ENCODE measurements at places on chromosomes 3 and 15. TPM values are rescaled to one million over a fixed set of nuclear protein-coding genes. Genes with fewer than 3 reads are reported as not detected.

DNA sequence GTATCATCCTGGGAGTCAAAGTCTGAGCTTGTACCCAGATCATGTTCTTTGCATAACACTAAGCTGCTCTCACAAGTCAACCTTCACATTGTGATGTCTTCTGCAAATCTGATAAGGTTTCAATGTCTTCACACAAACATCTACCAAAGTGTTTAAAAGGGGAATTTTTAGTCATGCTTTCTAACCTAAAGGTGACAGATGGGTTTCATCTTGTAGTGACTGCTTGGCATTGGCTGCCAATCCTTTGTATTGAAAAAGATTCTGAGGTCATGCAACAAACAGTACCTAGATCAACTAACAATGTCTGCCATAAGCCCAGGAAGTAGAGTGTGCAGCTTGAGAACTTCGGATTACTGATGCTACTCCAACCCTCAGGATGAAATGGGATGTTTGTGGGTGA lies 43.6 kb upstream of the DIPK2A start:
- DNase-seq: no peak
- H3K27me3 ChIP-seq: no peaks in the 10 kb centered on the region
- peaks cover 3% of the 10 kb centered on the region for H3K36me3 ChIP-seq
- no peak overlapping the region for H3K27ac ChIP-seq

- peaks cover 35% of the 10 kb centered on the region for H3K36me3 ChIP-seq
- peak overlapping the region; percentile 58 for H3K27ac ChIP-seq
- no peaks in the 10 kb centered on the region for H3K27me3 ChIP-seq
- H3K4me1 ChIP-seq: peaks cover 49% of the 10 kb centered on the region
- H3K4me3 ChIP-seq: no peak overlapping the region
- DNase-seq: no peak
Measured at GRCh38 chr3:101861789-101862415, 12.6 kb downstream of the NFKBIZ start.

DNA sequence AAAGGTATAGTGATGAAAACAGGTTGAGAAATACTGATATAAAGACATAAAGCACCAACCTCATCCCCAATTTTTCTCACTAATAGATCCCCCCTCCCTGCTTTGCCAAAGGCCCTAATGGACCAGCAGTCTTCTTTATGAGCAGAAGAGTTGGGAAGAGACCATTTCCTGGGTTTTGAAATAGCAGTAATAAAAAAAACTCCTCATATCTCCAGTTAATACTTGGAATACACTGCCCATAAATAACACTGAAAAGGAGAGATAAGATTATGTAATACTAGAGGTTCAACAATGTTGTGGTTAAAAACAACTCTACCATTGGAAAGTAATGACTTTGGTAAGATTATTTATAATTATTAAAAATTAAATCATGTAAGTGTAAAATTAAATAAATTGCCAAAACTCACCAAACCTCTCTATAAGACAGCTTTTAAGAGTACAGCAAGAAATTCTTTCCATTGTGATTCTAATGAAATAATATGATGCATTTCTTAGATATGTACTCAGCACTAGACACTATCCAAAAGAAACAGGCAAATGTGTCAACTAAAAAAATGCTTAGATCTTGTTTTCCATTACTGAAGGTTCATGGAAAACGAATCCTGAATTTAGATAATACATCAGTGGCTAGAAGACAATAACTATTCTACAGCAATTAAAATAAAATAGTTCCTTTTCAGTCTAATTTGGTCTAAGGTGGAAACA lies 88.2 kb downstream of the FAIM start:
- no peaks in the 10 kb centered on the region for H3K27me3 ChIP-seq
- no peak for DNase-seq
- no peaks in the 10 kb centered on the region for H3K4me1 ChIP-seq
- no peak overlapping the region for H3K4me3 ChIP-seq

GRCh38 chr3:43503067-43503728 lies 118.6 kb downstream of the ANO10 start:
- peak; percentile 9 for DNase-seq
- H3K27me3 ChIP-seq: no peaks in the 10 kb centered on the region
- no peaks in the 10 kb centered on the region for H3K36me3 ChIP-seq
- no peak overlapping the region for H3K27ac ChIP-seq

GRCh38 chr3:122392868-122393844 lies 9.2 kb downstream of the FAM162A start:
- H3K27ac ChIP-seq: no peak overlapping the region
- DNase-seq: peak; percentile 46
- H3K4me1 ChIP-seq: peaks cover 13% of the 10 kb centered on the region
- H3K36me3 ChIP-seq: no peaks in the 10 kb centered on the region
- no peak overlapping the region for H3K4me3 ChIP-seq

GRCh38 chr3:31762888-31763351 lies 218.1 kb downstream of the OSBPL10 start:
- no peaks in the 10 kb centered on the region for H3K27me3 ChIP-seq
- H3K36me3 ChIP-seq: peaks cover 4% of the 10 kb centered on the region
- H3K27ac ChIP-seq: no peak overlapping the region
- no peak overlapping the region for H3K4me3 ChIP-seq
- no peak for DNase-seq

- no peaks in the 10 kb centered on the region for H3K27me3 ChIP-seq
- no peaks in the 10 kb centered on the region for H3K36me3 ChIP-seq
- H3K27ac ChIP-seq: peak overlapping the region; percentile 9
- peaks cover 58% of the 10 kb centered on the region for H3K4me1 ChIP-seq
Measured at GRCh38 chr15:52448011-52448890, 80.4 kb downstream of the MYO5A start.

- H3K36me3 ChIP-seq: no peaks in the 10 kb centered on the region
- peaks cover 45% of the 10 kb centered on the region for H3K27me3 ChIP-seq
- no peak for DNase-seq
- H3K4me3 ChIP-seq: no peak overlapping the region
- H3K4me1 ChIP-seq: peaks cover 17% of the 10 kb centered on the region
- H3K27ac ChIP-seq: no peak overlapping the region
Measured at GRCh38 chr15:82064824-82065223, 19.0 kb upstream of the MEX3B start.

DNA sequence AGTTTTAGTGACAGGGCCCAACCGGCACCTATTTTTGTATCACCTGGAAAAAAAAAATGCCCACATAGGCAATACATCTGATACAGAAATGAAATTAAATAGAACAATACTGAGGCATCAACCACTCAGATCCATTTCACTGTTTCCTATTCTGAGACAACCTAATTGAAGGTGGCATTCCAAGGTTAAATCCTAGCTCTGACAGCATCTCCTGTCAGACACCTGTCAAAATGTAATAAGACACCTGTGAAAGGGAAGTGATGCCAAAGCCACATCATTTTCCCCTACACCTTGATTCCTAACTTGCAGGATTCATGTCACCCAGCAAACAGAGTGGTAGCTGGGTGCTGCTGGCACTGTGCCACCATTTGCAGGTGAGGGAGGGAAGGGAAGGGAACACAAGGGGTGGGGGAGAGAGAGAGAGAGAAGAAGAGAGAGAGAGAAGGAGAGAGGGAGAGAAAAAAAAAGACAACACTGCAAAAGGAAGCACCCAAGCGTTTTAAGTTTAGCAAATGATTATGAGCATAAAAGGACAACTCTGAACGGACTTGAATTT lies 1044.6 kb upstream of the CFAP20DC start:
- H3K27me3 ChIP-seq: no peaks in the 10 kb centered on the region
- no peaks in the 10 kb centered on the region for H3K36me3 ChIP-seq
- no peak for DNase-seq
- no peaks in the 10 kb centered on the region for H3K4me1 ChIP-seq
- no peak overlapping the region for H3K4me3 ChIP-seq
- H3K27ac ChIP-seq: no peak overlapping the region

DNA sequence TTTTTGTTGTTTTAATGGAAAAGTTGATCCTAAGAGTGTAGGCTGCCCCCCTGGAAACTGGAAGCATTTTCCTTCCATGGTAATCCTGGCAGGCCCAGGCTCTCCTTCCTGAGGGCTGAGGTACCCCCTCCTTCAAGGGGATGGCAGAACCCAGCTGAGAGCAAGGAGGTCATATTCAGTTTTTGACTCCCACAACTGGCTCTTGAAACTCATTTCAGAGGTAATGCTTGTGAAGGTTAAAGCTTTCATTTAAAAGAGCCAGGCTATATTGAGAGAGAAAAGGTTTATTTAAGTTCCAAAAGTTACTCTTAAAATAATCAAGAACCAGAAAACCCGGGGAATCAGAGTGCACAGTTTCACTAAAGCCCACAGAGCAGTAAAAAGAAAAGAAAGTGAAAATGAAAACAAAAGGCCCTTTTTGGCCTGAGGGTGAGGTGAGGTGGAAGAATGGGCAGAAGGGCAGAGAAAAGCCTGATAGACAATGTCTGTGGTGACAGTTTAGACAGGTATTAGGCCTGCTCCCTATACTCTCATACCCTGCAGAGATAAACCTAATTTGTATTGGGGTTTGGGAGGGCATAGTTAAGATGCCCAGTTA lies 47.0 kb upstream of the RBP1 start:
- no peak overlapping the region for H3K4me3 ChIP-seq
- H3K27ac ChIP-seq: no peak overlapping the region
- no peaks in the 10 kb centered on the region for H3K36me3 ChIP-seq
- no peak for DNase-seq
- H3K27me3 ChIP-seq: no peaks in the 10 kb centered on the region
- no peaks in the 10 kb centered on the region for H3K4me1 ChIP-seq

DNA sequence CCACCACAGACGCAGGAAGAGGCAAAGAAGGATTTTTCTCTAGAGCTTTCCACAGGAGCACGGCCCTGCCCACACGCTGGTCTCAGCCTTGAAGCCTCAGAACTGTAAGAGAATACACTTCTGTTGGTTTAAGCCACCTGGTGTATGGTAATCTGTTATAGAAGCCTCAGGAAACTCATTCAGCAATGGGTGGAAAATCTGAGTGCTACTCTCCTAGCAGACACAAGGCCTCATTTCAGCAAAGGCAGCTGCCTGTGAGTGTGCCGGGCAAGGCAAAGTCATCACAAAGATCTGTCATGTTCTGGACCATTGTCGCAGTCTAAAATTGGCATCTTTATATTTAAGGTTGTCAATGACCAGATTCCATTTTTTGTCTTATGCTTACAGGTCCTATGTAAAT lies 31.0 kb downstream of the ATP10A start:
- H3K4me1 ChIP-seq: peaks cover 3% of the 10 kb centered on the region
- no peaks in the 10 kb centered on the region for H3K36me3 ChIP-seq
- H3K4me3 ChIP-seq: no peak overlapping the region
- no peak for DNase-seq

DNA sequence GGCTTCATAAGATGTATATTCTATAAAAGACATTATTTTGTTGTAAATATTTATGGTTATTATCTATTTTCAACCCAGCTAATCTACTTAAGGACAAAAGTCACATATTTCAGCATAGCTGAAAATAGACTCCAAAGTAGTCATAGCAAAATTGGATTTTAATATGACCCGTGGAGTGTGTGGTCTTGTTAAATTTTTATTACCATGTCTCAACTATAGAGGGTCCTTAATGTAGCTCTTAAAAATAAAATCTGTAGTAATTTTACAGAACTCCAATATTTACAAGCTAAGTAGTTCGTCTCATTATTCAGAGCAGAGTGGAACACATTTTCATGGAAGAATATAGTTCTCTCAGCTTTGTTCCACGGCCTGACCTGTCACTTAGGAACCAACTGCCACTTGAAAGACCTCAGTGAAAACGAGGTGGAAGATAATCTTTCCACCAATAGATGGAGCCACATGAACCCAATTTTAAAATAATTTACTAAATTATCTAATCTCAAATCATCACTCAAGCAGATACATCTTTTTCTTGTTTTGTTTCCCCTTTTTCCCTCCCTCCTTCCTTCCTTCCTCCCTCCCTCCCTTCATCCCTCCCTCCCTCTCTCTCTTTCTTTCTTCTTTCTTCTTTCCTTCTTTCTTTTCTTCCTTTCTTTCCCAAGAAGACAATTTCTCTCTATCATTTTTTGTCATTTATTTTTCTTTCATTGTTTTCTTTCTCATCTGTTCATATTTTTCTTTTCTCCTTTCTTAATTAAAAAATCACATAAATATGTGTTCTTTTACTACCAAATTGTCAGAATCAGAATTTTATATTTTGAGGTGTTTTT lies 97.2 kb downstream of the CLDN1 start:
- no peak overlapping the region for H3K27ac ChIP-seq
- H3K36me3 ChIP-seq: no peaks in the 10 kb centered on the region
- DNase-seq: no peak
- H3K27me3 ChIP-seq: peaks cover 9% of the 10 kb centered on the region
- no peak overlapping the region for H3K4me3 ChIP-seq

- DNase-seq: no peak
- H3K4me3 ChIP-seq: no peak overlapping the region
- no peaks in the 10 kb centered on the region for H3K27me3 ChIP-seq
- H3K4me1 ChIP-seq: no peaks in the 10 kb centered on the region
- H3K36me3 ChIP-seq: no peaks in the 10 kb centered on the region
Measured at GRCh38 chr3:118688396-118688884, 346.2 kb downstream of the IGSF11 start.

- no peak overlapping the region for H3K4me3 ChIP-seq
- H3K36me3 ChIP-seq: no peaks in the 10 kb centered on the region
- no peak for DNase-seq
- peak overlapping the region; percentile 48 for H3K27ac ChIP-seq
- peaks cover 74% of the 10 kb centered on the region for H3K4me1 ChIP-seq
- H3K27me3 ChIP-seq: no peaks in the 10 kb centered on the region
Measured at GRCh38 chr15:41688671-41689070, 28.5 kb downstream of the MGA start.

DNA sequence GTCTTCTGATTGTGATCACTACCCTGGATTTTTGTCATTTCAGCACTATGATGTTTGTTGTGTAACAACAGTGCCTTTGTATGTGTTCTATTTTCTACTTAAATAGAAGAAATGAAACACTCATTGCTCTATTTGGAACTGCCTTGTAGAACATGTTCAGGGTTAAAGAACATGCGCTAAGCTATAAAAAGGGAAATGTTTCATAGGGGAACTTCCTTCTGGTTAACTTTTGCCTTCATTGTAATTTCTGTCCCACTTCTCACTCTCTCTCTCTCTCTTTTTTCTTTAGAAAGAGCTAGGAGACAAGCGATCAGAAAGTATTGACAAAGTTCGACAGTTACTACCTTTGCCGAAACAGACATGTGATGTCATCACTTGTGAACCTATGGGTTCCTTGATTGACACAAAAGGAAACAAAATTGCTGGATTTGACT lies at the start of gene P2RY12:
Gene P2RY12 (minus strand): TSS at position 13 of the 434 bp plus-strand sequence. CDS start 45,908 bp downstream, outside the sequence.
- no peaks in the 10 kb centered on the region for H3K36me3 ChIP-seq
- H3K4me1 ChIP-seq: peaks cover 57% of the 10 kb centered on the region
- H3K4me3 ChIP-seq: peak within 1 kb of the TSS; percentile 80
- H3K27ac ChIP-seq: peak within 1 kb of the TSS; percentile 78

DNA sequence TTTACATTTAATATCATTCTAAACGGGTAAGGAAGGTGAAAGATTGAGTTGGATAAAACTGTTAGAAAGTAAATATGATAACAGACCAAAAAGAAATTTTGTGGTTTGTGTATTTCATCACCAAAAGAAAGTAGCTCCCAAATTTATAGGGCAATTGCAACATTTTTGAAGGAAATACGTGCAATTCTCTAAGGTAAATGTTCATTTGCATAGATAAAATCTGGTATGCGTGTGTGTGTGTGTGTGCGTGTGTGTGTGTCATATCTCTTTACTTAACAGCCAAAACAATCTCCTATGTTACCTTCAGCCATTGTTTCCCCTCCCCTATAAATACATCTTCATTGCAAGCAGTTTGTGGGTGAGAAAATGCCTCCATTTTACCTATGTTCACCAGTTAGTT lies 208.4 kb downstream of the TNIK start:
- no peaks in the 10 kb centered on the region for H3K36me3 ChIP-seq
- no peaks in the 10 kb centered on the region for H3K27me3 ChIP-seq
- no peak overlapping the region for H3K27ac ChIP-seq
- peaks cover 17% of the 10 kb centered on the region for H3K4me1 ChIP-seq
- no peak overlapping the region for H3K4me3 ChIP-seq
- DNase-seq: no peak

Gene NOX5
- polyA plus RNA-seq: not detected

Gene ASB14
- 2.7 TPM for polyA plus RNA-seq

Gene FSD2
- polyA plus RNA-seq: not detected

Gene CX3CR1
- polyA plus RNA-seq: 0.14 TPM

Measured in naive B cell (primary cell).